ENCODE measurements at places on chromosomes 16 and 17.
A peak's percentile ranks its signal among the peaks of the same experiment; 100 is the strongest.

DNA sequence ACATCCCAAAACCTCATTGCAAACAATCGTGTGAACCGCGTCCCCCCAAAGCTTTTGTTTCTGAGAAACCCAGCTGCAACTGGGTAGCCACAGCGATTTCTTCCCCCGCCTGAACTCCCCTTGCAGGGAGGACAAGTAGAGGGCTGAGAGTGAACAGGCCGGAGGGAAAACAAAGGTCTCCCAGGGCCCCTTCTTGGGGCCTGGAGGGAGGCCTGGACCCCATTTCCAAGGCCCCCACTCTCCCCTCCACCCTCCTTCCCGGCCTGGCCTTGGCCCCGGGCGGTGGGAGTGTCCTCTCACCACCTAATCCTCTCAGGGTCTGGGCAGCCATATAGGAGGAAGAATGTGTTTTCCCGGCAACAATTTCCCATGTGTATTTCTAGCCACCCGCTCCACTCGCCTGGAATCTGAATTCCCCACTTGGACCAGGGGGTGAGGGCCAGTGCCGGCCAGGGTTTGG, 2.6 kb downstream of the GLIS2 start:
- ATAC-seq, result no peak

GRCh38 chr17:77769215-77769614, 189.3 kb upstream of the TNRC6C start:
- no peak for ATAC-seq

DNA sequence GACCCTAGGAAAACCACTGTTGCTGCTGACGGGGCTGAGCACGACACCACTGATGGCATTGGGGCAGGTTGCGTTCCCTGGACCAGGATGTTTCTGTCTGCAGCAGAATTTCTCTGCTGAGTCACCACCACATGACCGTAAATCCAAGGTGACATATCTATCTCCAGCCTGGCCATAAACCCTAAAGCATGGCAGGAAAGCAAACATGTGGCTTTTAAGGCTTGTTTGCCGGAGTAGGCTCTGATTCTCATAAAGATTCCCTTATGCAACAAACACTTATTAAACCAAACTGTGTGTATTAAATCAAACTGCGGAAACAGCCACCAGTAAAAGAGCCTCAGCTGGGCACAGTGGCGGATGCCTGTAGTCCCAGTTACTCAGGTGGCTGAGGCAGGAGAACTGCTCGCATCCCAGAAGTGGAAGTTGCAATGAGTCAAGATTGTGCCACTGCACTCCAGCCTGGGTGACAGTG, 17.3 kb downstream of the MPHOSPH6 start:
- no peak for ATAC-seq

DNA sequence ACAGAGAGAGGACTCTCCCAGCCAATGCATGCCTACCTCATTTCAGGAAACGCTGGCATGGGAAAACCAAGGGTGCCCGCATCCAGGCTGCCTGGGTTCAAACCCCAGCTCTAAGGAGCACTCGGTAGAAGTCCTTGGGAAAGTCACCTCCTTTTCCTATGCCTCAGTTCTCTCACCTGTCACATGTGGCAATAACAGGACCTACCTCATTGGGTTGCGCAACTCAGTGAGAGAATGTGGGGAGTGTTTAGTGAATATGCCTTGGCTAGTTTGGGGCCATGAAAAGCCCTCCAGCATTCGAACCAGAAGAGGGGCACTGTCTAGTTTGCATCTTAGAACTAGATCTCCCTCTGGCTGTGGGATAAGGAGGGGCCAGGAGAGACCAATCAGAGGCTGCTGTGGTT, 9.0 kb upstream of the NXPH3 start:
- no peak for ATAC-seq

DNA sequence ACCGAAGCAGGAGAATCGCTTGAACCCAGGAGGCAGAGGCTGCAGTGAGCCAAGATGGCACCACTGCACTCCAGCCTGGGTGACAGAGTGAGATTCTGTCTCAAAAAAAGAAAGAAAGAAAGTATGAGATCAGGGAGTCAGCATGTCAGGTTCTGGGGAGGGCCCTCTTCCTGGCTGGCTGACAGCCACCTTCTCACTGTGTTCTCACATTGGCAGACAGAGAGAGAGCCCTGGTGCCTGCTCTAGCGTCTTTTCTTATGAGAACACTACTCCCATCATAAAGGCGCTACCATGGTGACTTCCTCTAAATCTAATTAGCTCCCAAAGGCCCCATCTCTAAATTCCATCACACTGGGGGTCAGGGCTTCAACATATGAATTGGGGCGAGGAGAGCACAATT, 27.6 kb upstream of the RBBP6 start:
- ATAC-seq, result no peak

GRCh38 chr17:42428141-42428944, 5.3 kb upstream of the CAVIN1 start:
- peak; percentile 77 for ATAC-seq

DNA sequence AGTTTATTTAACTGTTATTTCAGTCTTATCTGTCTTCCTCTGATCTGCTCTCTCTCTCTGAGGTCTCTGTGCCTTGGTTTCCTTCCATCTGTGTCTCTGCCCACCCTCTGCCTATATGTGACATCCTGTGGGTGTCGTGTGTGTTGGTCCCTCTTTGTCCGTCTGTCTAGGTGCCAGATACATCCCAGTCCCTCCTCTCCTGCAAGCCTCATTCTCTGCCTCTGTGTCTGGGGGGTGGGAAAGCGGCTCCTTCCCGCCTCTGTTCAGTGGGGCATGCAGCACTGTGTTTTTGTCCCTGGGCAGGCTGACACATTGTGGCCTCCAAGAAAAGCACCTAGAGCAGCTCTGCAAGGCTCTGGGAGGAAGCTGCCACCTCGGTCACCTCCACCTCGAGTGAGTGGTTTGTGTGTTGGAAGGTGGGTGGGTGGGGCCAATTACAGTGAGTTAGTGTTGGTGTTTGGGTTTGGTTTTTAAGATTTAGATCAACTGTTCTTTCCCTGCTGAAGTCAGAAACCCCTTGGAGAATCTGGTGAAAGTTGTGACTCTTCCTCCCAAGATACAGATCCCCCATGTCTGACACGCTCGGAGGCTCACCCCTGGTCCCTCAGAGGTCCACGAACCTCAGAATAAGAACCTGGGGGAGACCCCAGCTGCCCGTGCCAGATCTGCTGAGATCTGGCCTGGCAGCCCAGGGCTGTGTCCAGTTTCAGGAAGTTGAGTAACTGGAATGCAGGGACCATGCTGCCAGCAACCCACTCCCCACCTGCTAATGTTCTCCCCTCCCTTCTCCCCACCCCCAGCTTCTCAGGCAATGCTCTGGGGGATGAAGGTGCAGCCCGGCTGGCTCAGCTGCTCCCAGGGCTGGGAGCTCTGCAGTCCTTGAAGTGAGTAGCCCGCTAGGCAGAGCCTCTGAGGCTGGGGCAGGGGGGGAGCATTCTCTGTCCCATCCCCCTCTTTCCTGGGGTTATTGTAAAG, 50.9 kb upstream of the CPNE2 start:
- ATAC-seq, result no peak

- no peak for ATAC-seq
These were observed 689.5 kb upstream of the RBFOX1 start for GRCh38 chr16:6643080-6643686.

DNA sequence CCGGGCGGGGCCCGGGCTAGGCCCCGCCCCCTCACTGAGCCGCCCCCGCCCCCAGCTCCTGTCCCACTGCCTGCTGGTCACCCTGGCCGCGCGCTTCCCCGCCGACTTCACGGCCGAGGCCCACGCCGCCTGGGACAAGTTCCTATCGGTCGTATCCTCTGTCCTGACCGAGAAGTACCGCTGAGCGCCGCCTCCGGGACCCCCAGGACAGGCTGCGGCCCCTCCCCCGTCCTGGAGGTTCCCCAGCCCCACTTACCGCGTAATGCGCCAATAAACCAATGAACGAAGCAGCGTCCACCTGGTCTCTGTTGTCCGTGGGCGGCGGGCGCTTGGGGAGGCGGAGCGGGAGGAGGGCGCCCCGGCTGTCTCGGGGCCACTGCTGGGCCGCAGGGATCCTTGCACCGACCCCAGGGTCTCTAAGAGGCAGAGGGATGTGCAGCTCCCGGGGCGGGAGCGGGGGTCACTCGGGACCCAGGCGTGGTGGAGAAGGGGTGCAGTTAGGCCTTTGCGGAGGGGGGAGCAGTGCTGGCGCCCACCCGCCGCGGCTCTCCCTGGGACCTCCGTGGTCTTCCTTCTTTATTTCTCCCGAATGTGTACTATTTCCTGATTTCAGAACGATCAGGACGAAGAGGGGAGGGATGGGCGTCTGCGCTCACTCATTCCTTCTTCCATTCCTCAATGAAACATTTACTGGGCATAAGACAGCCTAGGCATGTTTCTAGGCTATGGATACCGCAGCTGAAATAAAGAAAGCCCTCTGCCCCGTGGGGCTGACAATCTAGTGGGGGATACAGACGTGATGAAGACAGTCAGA, 2.0 kb downstream of the HBZ start:
- ATAC-seq, result peak; percentile 41

DNA sequence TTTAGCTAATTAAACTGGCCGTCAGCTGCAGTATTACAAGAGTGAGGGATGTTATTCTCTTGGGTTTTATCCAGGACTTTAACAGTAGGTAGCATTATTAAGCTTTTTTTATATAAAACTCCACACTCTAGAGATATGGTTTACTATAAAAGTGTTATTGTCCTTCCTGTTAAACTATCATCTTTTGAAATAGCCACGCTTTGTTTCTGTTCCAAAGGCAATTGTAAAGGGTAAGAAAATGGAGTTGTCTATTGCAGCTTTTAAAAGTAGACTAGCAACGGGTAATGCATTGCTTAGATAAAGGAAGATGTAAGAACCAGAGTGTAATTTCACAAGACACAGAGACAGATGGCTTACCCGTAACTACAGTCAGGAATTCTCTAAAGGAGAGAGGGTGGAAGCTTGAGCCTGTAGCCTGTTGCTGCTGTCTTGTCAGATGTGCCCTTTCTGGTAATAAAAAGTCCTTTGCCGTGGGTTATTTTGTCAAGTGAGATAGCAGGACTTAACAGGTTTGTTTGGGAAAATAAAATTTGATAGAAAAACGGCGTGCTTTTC, 56.4 kb downstream of the WWOX start:
- no peak for ATAC-seq

DNA sequence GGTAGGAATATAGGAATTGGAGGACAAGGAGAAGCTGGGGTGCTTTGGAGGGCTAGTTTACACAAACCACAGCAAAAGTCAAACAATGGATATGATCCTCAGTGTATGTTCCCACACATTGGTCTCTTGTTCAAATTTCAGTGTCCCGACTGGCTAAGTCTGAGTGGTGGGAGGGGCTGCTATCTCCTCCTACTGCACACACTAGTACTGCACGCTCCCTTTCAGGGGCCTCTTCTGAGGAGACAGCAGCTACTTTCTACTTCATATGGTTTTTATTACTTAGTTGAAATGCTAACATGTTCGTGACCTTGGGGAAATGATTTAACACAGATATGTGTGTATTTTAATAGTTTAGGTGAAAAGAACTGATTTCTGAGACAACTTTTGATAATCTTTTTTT, 18.8 kb upstream of the KRT10 start:
- ATAC-seq, result no peak

DNA sequence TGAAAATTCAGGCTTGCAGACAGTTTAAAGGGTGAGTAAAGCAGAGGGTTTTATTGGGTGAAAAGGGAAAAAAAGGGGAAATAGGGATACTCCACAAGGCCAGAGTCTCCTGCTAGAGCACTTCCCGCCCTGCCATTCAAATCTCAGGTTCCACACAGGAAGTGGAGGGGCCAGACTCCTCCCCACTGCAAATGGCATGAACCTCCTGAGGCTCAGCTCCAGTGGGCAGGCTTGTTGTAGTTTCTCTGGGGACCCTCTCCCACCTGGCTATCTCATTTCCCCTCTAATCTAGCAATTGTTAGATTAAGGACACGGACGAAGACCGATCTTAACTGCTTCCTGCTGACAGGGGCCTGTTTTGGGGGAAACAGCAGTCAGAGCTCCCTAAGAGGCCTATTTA, 43.4 kb downstream of the TAOK1 start:
- ATAC-seq, result no peak

DNA sequence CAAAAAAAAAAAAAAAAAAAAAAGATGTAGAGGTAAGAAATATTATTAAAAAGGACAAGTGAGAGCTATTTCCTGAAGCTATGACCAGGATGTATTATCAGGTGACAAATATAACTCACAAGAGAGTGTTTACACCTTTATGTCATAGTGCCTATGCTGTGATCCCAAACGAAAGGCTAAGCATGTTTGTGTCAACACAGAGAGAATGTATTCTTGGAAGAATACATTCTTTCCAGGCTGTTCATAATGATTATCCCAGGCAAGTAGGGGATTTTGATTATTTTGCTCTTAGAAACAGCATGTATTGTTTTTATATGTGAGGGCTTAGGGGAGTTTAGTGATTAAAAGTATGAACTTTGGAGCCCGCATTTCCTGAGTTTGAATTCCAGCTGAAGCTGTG, 175.0 kb downstream of the SPECC1 start:
- no peak for ATAC-seq

All from gastroesophageal sphincter (tissue), 4 donors.